ENCODE measurements at places on chromosomes 12 and 14. TPM values are rescaled to one million over a fixed set of nuclear protein-coding genes. Genes with fewer than 3 reads are reported as not detected.

Gene AMN
- 1.3 TPM for polyA plus RNA-seq

Gene ADAM20
- 0.15 TPM for polyA plus RNA-seq

Gene ENDOU
- polyA plus RNA-seq, result 0.33 TPM

Gene LBHD2
- polyA plus RNA-seq, result not detected

Gene PTGER2
- 6.8 TPM for polyA plus RNA-seq

- DNase-seq, result no peak
Observed at GRCh38 chr12:44379831-44380230, 496.3 kb downstream of the NELL2 start.

DNA sequence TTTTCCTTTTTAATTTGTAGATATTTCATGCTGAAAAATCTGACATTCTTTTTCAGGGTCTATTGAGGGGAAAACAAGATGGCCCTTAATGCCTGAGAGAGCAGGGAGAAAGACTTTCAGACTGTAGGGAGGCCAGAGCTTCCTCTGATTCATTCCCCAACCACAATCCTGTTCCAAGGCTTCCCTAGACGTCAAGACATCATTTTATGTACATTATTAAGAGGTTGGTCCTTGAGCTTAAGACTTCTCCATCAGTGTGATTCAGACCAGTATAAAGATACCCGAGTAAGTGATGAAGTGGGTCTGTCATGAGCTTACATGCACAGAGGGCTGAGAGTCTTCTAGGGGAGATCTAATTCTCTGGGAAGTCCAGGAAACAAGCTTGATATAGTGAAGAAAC, 57.3 kb downstream of the AVPR1A start:
- no peak for DNase-seq
